ENCODE measurements at places on chromosomes 5 and 9.

GRCh38 chr5:139453683-139454567 lies 8.6 kb downstream of the ECSCR start:
- DNase-seq, result no peak

- DNase-seq, result no peak
These were observed 694.8 kb upstream of the CDH10 start for GRCh38 chr5:25339541-25339940.

- DNase-seq, result no peak
These were observed 796 bp upstream of the PDLIM7 start for GRCh38 chr5:177498013-177498787.

DNA sequence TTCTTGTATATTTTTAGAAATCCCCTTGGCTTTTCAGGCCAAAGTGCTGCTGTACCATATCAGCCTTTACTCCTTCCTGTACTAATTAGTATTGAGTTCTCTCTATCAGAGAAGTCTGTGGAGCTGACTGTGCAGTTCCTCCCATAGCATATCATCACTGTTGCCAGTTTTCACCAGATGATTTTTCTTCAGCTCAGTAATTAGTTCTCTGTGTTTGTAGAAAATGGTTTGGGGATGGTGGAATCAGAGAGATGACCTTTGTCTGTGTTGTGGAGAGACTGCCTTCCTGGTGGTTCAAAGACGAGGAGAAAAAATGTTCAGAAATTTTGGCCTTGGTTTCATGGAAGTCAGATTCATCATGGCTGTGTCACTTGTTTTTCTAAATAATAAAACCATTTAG lies 227.5 kb upstream of the ACTBL2 start:
- no peak for DNase-seq

- DNase-seq, result no peak
These were observed 6.1 kb upstream of the RASGEF1C start for GRCh38 chr5:180214870-180215770.

- DNase-seq, result no peak
These were observed 239.3 kb upstream of the GRIN3A start for GRCh38 chr9:101977614-101978210.

Measured in right renal cortex interstitium (tissue), 3 donors.